ENCODE measurements at places on chromosomes 2 and 18.

DNA sequence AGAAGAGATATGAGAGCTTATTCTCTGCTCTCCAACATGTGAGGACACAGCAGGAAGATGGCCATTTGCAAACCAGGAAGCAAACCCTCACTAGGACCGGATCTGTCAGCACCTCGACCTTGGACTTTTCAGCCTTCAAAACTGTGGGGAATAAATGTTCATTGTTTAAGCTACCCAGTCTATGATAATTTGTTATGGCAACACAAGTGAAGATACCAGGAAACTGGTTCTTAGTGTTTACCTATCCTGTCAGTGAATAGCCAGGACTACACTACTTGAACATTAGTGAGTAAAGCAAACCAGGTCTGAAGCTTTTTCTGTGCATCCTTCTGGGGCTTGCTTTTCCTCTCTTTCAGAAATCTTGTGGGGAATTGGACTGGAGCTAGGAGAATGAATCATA lies 44.4 kb upstream of the BARD1 start:
- no peak for DNase-seq

DNA sequence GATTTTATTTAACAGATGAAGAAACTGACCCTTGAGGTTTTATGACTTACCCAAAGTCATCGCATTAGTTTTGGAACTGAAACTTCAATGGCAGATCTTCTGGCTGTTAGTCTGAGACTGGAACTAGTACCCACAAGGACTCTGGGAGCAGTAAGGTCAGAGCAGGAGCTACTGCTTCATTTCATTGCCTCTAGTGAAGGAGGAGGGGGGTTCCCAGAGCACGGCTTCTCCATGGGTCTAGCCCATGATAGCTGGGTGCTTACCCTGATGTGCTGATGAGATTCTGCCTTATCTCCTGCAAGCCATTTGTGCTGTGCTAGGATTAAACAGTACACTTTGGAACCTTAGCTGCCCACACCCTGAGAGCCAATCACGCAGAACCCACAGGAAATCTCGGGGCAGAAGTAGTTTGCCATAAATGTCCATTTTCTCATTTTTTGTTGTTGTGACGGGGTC lies 5.4 kb upstream of the RNASEH1 start:
- DNase-seq = no peak

GRCh38 chr2:73746015-73746876 lies 9.1 kb upstream of the TPRKB start:
- DNase-seq = no peak

DNA sequence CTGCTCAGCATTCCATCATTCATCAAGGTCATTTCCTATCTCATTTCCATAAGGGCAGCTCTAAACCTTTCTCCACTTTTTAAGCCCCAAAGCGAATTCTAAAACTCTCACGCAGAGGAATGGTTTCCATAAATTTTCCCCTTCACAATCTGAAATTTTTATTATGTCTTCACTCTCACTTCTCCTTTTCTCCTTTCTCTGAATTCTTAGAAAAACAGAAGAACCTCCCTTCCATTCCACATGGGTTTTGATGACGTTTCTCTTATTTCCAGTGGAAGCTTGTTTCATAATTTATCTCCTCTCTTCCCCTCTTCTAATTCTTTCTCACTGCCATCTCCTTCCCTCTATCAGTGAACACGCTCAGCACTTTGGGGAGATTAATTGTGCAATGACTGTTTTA lies 97.3 kb downstream of the SPATS2L start:
- DNase-seq = no peak

All from GF-D8 (cell line).